ENCODE measurements at places on chromosomes 3 and 15.
A peak's percentile ranks its signal among the peaks of the same experiment; 100 is the strongest.

DNA sequence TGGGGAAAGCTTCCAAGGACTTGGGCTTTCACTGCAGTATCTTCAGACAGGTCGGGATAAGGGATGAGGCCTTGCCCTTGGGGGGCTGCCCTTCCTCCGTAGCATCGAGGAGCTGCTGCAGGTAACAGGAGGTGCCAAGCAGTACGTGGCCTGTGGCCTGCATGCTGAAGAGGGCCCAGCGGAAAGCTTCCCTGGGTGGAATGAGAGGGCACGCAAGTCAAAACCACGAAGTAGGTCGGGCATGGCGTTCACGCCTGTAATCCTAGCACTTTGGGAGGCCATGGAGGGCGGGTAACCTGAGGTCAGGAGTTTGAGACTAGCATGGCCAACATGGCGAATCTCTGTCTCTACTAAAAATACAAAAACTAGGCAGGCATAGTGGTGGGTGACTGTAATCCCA is 12.9 kb downstream of the CIDEC start:
- no peak for DNase-seq

DNA sequence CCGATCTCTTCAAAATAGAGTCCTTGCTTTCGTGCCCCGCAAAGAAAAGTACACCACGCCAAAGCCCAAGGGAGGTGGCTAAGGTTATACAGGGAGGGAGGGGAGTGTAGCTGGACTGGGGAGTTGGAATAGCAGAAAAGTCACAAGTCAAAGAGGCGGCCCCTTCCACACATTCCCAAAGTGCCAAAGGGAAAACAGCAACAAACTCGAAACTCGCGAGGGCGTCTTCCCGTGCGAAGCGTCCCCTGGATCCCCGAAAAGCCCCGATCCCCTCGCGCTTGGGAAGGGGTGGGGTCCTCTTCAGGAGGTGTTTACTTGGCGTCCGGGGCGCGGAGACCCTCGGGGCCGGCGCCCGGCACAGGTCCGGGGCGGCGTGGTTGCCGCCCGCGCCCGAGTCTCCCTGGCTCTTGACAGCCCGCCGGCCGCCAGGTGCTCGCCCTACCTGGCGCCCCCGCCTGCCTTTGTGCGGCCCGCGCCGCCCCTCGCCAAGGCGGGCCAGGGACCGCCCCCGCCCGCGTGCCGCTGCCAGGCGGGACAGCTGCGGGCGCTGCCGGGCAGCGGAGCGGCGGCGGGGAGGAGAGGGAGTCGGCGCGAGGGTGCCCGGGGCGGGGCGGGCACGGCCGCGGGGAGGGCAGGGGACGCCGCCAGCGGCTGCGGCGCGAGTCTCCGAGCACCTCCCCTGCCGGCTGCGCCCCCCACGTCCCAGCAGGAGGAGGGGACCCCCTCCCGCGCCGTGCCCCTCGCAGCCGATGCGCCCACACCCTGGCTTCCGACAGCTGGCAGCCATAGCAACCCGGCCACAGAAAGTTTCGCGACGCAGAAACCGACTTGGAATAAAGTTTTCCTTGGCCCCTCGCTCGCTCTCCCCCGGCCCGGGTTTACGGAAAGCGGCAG is 966 bp downstream of the MYO1E start:
- no peak for DNase-seq

DNA sequence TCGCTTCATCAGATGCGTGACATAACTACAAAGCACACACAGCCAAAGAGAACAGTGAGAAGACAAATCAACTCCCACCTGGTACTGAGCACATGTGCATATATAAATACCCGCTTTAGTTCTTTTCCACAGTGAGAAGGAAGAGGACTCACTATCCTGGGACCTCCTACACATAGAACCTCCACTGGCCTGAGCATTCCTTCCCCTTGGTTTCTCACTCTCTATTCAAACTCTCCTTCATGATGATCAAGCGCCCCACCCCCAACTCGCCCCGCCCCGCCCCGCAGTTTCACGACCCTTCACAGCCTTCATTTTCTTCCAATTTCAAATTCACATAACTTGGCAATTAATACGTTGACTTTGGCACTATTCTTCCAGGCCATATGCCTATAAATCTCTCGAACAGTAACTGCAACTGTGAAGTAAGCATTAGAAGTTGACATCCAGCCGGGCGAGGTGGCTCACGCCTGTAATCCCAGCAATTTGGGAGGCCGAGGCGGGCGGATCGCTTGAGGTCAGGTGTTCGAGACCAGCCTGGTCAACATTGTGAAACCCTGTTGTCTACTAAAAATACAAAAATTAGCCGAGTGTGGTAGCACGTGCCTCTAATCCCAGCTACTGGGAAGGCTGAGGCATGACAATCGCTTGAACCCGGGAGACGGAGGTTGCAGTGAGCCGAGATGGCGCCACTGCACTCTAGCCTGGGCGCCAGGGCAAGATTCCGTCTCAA is 1.1 kb downstream of the RPS17 start:
- DNase-seq, result no peak

GRCh38 chr3:127451321-127451720 is 139.2 kb downstream of the TPRA1 start:
- DNase-seq, result no peak

GRCh38 chr3:59253523-59253922 is 203.7 kb upstream of the CFAP20DC start:
- no peak for DNase-seq

GRCh38 chr15:33500432-33501195 is 189.8 kb downstream of the RYR3 start:
- no peak for DNase-seq

DNA sequence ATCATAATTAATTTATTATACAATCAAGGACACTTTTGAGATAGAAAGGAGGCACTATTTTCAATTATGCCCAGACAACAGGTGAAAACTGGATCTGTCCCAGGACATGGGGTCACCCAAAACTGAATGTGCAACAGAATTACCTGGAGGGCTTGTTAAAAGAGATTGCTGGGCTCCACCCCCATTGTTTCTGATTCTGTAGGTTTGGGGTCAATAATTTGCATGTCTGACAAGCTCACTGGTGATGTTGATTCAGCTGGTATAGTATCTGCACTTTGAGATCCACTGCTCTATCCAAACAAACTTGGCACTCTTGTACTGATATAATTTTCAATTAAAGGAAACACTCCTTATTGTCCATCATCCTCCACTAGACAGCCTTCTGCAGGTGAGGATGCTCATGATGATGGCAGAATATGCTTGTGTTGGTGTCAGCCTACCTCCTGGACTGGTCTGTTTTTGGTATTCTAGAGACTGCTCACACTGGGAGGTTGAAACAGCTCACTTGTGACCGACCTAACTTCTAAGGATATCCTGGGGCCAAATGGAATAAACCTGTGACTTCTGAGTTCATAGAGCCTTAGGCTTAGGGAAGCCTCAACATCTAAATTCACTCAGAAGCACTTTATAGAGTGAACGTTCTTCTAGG is 2.2 kb downstream of the P2RY14 start:
- DNase-seq, result no peak

- no peak for DNase-seq
These were observed 468.8 kb upstream of the GRM7 start for GRCh38 chr3:6392123-6392522.

- peak; percentile 65 for DNase-seq
These were observed at the start of gene RPUSD3 for GRCh38 chr3:9843715-9844438. TSS of gene RPUSD3 (minus strand) at chr3:9844008. CDS start at chr3:9843990, 18 bp downstream.

DNA sequence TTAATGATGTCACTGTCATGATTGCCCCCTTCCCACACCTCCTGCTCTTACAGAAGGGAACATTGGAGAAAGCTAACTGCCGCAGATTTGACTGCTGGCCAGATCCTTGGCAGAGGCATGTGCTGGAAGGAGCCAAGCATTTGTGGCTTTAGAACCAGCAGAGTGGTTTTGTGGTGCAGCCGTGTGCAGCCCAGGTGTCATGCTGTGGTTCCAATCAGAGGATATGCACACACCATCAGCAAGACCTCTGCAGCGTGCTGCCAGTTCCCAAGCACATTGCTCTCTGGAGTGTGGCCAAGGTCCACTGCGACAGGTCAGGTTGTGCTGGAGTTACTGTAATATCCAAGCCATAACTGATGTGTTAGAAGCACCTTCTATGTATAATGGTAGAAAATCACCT is 61.6 kb downstream of the OTOL1 start:
- DNase-seq, result no peak

GRCh38 chr15:90412356-90413194 is 24.5 kb downstream of the IQGAP1 start:
- DNase-seq, result no peak

GRCh38 chr15:51879555-51879954 is 50.1 kb downstream of the TMOD3 start:
- DNase-seq, result no peak

- DNase-seq, result peak; percentile 74
These were observed at the start of gene CFAP92 for GRCh38 chr3:128993461-128994172. TSS of gene CFAP92 (minus strand) at chr3:128994076. CDS start at chr3:128993304, 772 bp downstream.

- no peak for DNase-seq
These were observed 41.1 kb downstream of the IGF1R start for GRCh38 chr15:98689431-98689861.

DNA sequence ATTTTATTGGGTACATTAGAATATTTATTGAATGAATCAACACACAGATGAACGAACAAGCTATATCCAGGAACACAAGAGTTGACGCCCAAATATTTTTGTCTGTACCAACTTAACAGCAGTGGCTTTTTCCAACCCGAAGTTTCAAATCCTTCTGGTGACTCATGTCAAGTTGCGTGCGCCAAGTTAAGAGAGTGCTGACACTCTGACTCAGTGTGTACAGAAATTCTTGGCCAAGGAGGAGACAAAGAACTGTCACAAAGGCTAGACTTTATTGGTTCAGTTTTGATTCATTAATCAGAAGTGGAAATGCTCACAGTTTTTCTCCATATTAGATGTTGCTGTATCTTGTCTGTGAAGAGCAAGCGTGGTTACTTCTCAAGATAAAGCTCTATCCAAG is 59.6 kb upstream of the TSC22D2 start:
- no peak for DNase-seq

DNA sequence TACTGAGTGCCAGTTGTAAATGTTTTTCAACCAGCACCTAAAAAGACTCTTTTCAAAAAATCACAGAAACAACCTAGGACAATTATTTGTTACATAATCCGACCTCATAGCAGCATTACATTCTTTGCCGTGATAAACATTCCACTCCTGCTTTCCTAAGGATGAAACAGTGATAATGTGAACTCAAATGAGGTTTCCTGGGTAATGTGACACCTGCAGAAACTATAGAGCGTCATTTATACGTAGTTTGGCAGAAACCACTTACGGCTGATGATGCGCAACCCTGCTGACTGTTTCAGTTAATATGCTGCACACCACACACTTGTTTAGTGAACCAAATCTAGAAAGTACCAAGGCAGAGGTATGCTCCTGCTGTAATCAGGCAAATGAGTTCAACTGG is 55.8 kb downstream of the SEMA6D start:
- no peak for DNase-seq

GRCh38 chr3:70090322-70090913 is 90.9 kb downstream of the SAMMSON start:
- no peak for DNase-seq

DNA sequence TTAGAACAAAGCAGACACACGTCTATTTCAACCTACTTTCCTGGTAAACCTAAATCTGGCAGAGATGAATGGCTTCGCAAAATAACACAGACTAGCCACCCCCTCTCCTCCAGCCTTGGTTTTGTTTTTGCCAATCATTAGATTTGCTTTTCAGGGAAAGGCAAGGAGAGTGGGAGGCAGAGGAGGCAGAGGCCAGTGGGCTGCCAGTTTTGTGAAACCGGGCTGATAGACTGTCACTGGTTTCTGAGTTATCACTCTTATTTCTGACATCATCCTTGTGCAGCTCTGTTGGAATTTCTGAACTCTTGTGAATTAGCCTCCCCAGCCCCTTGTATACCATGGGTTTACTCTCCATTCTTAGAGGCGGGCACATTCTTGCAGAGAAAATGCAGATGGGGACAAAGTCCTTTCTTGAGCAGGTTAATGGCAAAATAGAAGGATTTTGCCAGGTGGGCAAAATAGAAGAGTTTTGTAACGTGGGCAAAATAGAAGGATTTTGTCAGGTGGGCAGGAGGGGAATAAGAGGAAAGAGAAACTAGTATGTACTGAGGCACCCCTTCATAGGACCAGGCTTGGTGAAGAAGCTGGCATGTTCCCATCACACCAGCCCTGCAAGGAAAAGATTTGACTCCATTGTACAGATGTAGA is 3.2 kb upstream of the FEM1B start:
- no peak for DNase-seq

DNA sequence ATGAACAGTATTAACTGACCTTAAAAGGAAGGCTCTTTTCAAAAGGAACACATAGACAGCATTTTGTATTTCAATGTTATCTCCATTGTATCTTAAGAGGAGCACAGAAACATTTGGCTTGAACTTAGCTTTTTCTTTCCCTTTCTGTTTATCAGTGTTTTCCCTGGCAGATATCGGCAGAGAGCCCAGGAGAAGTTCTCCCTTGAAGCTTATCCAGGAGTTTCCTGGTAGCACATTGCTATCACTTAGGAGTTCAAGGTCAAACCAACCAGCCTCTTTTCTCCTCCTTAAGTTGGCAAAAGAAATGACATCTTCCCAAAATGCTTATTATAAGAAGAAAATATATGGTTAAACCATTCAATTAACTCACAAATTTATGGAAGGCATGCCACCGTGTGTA is 344.6 kb upstream of the UBE2E2 start:
- DNase-seq, result no peak

- no peak for DNase-seq
These were observed 12.3 kb downstream of the CPNE9 start for GRCh38 chr3:9715764-9716437.

DNA sequence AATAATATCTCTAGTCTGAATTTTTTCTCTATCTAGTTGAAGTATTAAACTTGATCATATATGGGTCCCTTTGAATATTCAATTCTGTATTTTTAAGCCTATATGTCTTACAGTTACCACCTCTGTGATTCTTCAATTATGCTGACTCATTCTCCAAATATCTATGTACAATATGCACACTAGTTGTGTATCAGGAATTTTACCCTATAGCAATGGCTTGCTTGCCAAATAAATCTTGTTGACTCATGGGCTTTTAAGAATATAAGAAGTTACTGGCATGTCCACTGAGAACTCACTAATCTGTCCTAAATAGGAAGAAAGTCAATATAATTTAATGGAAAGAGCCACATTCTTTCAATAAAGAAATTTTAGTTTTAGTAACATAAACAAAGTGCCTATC is 656.3 kb downstream of the RBMS3 start:
- DNase-seq, result no peak

- DNase-seq, result no peak
These were observed 435.3 kb downstream of the TUSC7 start for GRCh38 chr3:117144853-117145252.

GRCh38 chr15:68211656-68212320 is 6.7 kb upstream of the CALML4 start:
- DNase-seq, result no peak

GRCh38 chr3:55718521-55718921 is 231.4 kb upstream of the WNT5A start:
- DNase-seq, result no peak

- no peak for DNase-seq
These were observed 26.9 kb upstream of the CACNA2D2 start for GRCh38 chr3:50530001-50530970.

- DNase-seq, result no peak
These were observed 91.8 kb upstream of the ALCAM start for GRCh38 chr3:105274958-105275357.

GRCh38 chr3:136893848-136894443 is 31.9 kb downstream of the NCK1 start:
- DNase-seq, result no peak
